ENCODE measurements at places on chromosomes 3 and 15.

- no peak for DNase-seq
Observed at GRCh38 chr3:60979461-60980341, 271.6 kb downstream of the FHIT start.

- DNase-seq, result no peak
Observed at GRCh38 chr3:169389211-169389924, 274.1 kb downstream of the MECOM start.

GRCh38 chr3:139318826-139319225 lies 25.0 kb upstream of the MRPS22 start:
- DNase-seq, result no peak

DNA sequence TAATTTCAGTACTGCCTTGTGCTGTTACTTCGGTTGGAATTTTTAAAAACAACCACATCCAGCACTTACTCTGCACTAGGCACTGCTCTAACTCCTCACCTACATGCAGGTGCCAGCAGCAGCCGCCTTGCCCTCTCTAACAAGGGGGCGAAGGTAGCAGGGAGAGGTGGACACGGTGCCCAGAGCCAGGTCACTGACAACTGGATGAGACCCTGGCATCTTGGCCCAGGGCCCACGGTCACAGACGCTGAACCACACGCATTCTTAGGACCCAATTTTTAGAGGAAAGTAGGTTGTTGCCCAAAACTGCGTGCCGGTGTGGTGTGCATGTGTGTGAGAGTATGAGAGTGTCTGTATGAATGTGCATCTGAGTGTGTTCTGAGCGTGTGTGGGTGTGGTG lies 63.4 kb upstream of the GATA2 start:
- no peak for DNase-seq

- no peak for DNase-seq
Observed at GRCh38 chr3:187739094-187739560, 6.1 kb downstream of the BCL6 start.

GRCh38 chr3:30349507-30349906 lies 256.9 kb upstream of the TGFBR2 start:
- DNase-seq, result no peak

DNA sequence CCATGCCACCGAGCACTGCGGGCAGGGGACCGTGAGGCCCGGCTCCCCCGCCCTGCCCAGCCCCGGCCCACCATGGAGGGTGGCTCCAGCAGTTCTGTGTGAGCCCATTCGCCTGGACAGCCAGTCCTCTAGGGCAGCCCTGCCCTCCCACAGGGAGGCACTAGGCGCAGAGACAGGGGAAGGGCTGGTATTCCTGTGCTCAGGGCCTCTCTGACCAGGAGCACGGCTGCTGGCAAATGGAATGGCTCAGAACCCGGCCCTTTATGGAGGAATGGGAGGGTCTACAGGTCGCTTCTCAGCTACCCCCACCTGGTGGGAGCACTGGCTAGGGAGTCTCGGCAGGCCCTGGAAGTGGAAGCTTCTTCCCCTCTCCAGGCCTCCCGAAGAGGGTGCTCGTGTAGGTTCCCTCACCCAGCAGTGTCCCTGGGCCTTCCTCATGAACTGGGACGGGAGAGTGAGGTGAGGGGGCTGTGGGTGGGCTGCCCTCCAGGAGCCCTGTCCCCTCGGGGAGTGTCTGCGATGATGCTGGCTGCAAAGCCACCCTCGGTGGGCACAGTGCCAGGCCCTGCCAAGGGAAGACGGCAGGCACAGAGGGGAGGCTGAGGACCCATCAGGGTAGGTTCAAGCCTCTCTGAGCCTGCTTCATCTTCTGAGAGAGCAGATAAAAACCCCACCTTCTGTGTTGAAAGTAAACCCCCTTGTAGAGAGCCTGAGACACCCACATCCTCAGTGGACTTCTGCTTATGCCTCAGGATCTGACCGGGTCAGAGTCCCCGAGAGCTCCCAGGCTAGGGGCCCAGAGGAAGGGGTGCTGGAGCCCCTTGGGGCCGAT lies 1.5 kb downstream of the MELTF start:
- no peak for DNase-seq

GRCh38 chr3:184750349-184751083 lies 38.7 kb upstream of the MAGEF1 start:
- DNase-seq, result no peak

- DNase-seq, result no peak
Observed at GRCh38 chr15:84603630-84604379, 3.0 kb downstream of the ZSCAN2 start.

- DNase-seq, result no peak
Observed at GRCh38 chr15:38638811-38639210, 74.2 kb upstream of the RASGRP1 start.

DNA sequence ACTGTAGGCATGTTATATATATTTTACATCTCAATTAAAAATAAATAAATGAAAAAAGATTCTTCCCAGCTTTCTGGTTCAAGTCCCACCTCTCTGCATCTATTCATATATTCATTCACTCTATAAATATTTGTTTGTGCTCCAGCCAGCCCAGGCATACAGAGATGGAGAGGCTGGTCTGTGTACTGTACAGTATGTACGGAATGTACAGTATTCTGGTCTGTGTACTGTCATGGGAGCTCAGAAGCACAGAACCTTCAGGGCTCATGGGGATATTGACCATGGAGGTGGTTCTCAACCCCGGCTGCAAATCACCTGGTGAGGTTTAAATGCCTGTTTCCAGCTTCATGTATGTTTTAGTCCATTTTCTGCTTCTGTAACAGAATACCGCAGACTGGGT lies 13.8 kb downstream of the CORO2B start:
- no peak for DNase-seq

DNA sequence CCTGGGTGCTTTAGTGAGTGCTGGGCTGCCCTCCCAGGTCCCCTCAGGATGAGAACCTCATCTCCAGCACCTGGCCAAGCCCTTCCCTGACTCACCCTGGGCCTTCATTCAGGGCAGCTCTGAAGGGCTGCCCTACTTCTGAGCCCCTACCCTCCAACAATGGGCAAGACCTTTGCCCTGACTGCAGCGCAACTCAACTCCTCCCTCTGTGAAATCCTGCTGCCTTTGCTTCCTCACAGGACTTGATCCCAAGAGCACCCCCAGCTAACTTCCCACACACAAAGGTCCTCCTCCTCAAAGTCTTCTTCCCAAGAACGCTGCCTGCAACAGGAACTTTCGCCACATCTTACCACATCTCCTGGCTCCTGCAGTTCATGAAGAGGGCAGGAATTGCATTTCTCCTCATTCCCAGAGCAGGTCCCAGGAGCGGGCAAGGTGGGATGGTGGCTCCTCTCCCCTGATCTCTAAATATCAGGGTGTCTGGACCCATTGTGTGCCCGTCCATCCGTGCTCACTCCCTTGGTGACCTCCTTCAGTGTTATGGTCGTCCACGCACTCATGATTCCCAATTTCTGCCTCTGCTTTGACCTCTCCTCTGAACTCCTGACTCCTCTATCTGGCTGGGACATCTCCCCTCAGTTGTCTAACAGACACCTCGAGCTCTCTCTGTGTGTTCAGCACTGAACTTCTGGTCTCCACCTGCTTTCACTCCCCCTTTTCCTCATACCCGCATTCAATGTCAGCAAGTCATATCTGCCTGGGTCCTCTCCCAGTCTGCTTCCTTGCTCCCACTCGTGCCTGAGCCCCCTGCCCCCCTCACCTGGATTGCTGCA lies 4.5 kb upstream of the SSUH2 start:
- no peak for DNase-seq

Measured in activated CD4-positive, CD25-positive, alpha-beta regulatory T cell treated with anti-CD3 and anti-CD28 coated beads, Interleukin-2, amount 50 U/mL, for 16 hours (primary cell).